ENCODE measurements at places on chromosomes 13 and 19.

DNA sequence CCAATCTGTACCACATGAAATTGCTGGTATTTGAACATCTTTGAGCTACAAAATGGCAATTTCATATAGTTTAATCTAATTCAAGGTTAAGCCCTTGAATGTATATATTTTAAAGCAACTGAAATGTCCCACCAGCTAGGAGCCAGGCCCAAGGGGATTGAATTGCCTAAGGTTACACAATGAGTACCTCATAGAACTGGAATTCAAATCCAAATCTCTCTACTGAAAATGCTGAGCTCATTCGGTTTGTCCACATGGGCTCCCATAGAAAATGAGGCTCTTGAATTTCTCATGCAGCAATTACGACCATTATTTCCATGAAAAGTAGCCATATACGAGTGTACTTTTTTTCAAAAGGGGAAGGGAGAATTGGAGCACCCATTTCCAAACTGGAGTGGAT is 31.5 kb upstream of the FNDC3A start:
- DNase-seq, result no peak

GRCh38 chr13:50951366-50951765 is 41.8 kb downstream of the RNASEH2B start:
- DNase-seq, result no peak

- no peak for DNase-seq
Observed at GRCh38 chr13:91785431-91786119, 387.2 kb downstream of the GPC5 start.

DNA sequence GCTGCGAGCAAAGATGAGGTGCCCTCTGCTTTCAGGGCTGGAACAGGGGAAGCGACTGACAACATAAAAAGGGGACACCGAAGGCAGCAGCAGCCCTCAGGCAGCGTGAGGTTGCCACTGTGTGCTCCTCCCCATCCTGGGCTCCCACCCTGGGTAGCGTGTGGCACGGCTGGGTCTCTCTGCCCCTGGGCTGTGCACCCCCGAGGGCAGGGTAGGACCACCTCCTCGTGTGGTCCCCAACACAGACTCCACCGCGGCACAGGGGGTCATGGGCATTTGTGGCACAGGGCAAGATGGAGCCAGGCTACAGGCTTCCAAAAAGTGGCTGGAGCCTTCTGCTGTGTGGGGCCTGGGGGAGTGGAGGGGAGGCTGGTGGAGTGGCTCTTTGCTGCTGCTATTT is 6.5 kb upstream of the RSPH6A start:
- DNase-seq, result no peak

GRCh38 chr19:19602713-19603324 is 15.7 kb downstream of the PBX4 start:
- DNase-seq, result no peak
